HL-60 (cell line): ENCODE measurements at places on chromosomes 7 and 10.

GRCh38 chr7:73438547-73439409 lies 5.2 kb downstream of the FZD9 start:
- DNase-seq, result no peak

DNA sequence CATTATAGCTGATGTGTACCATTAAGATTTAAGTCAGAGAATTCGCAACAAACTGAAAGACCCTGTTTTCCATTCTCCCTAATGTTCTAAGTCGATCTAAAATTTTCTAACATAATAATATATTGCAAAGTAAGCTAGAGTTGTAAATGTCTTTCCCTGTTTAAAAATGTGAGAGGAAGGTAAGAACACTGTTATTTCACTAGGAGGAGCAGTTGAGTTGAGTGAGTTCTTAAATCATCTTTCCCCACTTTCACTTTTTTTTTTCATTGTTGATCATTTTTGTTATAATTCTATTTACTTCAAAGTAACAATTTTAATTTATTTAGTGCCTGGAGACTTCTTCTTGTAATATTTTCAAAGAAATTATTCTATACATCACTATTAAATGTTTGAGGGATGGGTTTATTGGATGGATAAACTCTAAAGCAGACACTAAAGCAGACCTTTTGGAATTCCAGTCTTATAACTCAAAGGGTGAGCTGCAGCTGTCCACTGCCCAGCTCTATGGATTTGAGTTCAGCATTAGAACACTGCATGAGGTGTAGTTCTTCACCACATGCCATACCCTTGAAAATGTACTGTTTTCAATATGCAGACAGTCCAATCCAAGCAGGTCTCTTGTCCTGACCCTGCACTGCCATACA lies 181.3 kb upstream of the FZD1 start:
- DNase-seq, result no peak

- DNase-seq, result no peak
Measured at GRCh38 chr10:49379596-49380410, 16.1 kb downstream of the DRGX start.

- DNase-seq, result no peak
Measured at GRCh38 chr10:22481687-22482539, 136.6 kb downstream of the SPAG6 start.
